ENCODE measurements at places on chromosomes 7 and 10.
A peak's percentile ranks its signal among the peaks of the same experiment; 100 is the strongest.

DNA sequence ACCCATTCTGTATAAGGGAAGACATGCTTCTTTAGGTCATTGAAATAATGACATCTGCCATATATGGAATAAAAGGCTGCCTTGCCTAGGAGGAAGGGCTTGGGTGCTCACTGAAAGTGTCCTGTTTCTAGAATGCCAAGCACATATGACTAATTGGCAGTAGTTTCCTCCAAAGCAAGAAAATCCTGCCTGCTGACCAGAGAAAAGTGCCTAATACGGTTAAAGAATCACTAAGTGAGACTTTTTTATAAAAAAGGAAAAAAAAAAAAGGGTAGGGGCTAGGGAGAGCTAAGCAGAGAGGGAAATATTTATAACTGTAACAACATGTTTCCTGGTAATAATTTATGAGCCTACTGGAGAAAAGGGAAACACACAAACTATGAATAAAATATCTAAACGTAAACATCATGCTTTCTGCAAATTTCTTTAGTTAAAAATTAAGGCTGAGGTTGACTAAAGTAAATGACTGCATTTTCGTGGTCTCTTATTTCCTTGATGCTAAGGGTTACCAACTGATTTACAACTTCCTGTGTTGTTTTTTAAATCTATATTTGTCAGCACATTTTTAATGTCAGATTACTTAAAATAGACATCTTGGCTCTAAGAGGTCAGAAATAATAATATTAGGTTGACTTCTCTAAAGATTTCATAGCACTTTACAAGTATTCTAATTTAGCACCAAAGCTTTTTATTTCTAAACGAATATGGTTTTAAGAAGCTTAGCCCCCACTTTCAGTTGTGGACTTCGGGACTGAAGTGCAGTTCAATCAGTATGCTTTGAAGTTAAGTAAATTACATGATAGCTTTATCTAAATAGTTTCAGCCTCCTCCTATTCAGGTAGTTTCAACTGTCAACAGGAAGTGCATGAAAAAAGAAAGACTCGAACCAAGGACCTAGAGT, 89.6 kb downstream of the CABCOCO1 start:
- DNase-seq, result no peak

DNA sequence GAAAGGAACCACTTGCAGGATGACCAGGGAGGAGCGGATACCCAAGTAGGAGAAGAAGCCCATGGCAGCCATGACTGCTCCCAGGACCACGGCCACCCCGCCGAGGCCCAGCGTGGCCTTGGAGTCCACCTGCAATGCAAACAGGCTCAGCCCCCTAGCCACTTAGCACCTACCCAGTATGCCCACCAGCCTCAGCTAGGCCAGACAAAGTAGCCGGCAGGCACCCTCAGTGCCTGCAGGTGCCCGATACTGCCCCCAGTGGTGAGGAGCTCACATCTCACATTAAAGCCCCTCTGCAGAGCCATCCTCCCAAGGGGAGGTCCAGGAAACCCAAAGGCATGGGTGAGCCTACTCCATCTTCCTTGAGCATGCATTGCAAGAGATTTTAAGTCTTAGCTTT, 6.6 kb downstream of the NPC1L1 start:
- DNase-seq, result peak; percentile 32

- DNase-seq, result no peak
Measured at GRCh38 chr7:37262181-37262580, 186.5 kb downstream of the ELMO1 start.

- no peak for DNase-seq
Measured at GRCh38 chr7:111639934-111640333, 77.6 kb upstream of the IMMP2L start.

GRCh38 chr10:59793919-59794318, 40.7 kb upstream of the MRLN start:
- DNase-seq, result no peak

- DNase-seq, result no peak
Measured at GRCh38 chr10:95391581-95392216, 100.9 kb upstream of the PDLIM1 start.

DNA sequence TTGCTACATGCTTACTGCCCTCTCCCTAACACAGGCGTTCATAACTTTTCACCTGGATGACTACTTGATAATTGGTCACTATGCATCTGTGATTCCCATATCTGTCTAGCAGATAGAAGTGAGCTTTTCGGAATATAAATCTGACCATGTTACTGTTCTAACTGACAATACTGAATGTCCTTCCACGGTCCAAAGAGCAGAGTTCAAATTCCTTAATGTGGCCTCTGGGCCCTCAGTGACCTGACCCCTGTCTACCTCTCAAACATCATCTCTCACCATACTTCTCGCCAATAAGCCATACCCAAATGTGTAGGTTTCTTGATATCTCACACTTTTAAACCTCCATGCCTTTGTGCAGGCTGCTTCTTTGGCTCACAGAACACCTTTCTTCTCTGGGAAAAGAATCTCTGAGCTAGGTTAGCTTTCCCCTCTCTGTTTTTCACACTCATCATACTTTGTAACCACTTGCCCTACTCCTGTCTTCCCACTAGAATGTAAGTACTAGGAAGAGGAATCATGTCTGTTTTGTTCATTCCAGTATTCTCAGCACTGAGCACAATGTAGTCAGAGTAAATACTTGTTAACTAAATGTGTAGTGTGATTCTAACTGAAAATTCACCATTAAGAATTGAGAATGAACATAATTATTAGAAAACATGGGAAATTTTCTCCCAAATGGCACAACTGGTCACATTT, 39.2 kb upstream of the LRRC17 start:
- DNase-seq, result no peak

DNA sequence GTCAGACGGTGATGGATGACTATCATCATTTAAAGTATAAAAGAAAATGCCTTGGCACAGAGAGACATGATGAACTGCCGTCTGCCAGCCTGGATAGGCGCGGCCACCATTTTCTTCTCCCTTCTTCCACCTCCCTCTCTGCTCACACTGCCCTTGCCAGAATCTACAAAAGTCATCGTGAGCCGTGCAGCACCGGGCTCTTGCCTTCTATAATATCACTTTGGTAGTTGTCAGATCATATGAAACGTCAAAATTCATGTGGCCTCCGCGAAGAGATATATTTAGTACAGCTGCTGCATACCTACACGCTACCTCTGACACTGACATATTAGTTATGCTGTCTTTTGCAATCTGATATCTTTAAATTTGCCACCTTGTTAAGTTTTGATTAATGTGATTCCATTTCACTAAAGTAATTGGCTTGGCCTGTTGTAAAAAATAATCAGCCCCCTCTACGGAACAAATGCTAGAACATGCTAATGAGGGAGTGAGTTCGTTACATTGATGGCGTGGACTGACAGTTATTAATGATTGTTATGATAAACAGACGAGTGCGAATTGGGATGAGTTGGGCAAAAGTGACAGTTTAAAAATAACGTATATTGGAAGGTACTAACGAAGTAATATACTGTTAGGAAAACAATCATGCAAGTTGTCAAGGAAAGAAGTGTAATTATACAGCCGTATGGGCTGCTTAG, 214.9 kb downstream of the LRMDA start:
- DNase-seq, result no peak

- no peak for DNase-seq
Measured at GRCh38 chr7:47807756-47808155, 140.5 kb downstream of the PKD1L1 start.

DNA sequence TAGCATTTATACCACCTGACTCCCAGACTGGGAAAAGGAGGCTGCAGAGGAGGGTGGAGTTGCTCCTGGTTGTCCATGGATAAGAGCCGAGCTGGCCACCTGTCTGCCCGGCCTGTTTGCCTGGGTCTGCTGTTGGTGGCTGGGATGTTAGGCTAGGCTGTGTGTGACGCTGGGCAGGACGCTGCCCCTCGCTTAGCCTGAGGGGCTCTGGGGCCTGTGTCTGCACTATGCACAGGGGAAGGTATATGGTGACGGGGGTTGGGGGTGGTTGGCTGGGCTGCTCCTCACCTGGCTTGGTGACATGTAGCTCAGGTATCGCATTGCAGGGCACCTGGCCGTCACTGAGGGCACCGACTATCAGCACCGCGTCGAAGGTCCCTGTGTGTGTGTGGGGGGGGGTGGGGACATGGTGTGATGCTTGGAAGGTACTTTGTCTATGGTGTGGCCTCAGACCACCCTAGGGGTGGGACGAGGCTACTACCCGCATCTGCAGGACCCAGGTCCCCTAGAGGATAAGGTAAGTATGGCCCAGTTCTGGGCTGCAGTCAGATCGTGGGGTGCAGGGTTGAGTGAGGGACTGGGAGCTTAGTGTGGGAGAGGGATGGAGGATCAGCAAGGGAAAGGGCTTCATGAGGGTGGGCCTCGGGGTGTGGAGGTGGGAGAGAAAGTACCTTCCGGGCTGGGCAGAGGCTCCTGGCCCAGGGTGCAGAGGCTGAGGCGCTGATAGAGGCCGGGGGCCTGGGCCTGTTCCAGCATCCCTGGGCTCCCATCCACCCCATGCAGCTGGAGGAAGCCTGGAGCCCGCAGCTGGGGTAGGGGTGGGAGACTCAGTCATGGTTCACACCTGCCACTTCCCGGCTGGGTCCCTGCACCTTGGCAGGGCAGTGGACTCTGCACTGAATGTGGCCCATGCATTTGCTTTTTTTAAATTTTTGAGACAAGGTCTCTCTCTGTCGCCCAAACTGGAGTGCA, 2.3 kb downstream of the METTL27 start:
- DNase-seq, result no peak

GRCh38 chr7:103391976-103392375, 44.5 kb downstream of the PSMC2 start:
- no peak for DNase-seq

GRCh38 chr10:59970396-59971368, 64.3 kb upstream of the CCDC6 start:
- no peak for DNase-seq

- no peak for DNase-seq
Measured at GRCh38 chr7:128137181-128137580, 103.9 kb upstream of the LEP start.

DNA sequence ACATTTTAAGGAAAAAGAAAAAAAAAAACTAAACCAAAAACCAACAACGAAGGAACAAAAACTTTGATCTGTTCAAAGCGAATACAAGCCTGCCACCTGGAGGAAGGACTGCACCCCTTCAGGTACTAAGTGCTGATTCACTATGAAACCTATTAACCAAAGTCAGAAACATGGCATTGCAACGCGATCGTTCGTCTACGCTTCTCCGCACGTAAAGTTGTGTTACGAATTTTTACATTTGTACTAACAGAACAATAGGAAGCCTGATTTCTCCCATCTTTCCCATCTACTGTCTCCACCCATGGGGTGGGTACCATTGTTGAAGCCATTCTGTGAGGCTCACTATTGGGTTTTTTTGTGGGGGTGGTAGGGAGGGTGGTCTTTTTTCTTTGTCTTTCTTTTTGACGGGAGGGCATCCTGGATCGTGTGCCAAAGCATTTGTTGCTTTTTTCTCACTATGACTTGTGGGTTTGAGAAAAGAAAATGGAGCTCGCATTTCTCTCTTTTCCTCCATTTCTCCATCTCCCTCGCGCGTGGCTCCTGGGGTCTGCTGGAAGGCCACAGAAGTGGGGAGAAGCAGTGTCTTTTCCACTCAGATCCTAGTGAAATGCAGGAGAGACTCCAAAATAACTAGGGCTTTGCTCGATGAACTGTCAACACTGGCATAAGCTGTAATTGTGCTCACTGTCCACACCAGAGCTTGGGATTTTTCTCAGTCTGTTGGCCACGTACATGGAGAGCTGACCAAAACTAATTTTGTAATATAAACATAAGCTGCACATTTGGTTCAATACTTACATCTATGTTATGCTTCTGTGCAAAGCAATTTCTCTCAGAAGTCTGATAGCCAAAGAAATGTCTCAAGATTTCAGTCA, 100.9 kb upstream of the YAE1 start:
- DNase-seq, result peak; percentile 71

DNA sequence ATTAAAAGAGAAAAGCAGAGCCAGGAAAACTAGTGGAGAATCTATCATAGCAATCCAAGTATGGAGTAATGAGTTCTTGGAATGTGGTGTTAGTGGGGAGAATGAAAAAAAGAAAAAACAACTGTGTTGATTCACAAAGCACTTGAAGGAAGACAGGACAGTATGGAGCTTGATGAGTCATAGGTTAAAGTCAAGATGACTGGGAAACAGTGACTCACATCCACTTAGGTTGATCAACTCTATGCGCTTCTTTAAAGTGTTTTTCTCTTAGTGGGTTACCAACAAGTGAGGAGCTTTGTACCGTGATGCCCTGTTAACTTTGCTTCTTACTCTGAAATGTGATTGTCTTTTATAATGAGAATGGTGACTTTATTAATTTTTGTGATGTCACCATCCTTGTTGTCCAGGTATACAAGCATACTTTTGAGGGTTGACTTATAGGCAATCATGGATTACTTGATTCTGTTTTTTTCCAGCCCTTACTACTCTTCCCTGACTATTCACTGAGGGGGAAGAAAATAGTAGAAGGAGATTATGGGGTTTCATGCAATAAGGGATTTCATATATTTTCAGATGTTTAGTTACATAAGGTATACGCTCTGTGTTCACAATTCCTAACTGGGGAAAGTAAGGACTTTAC, 32.1 kb upstream of the MDFIC start:
- no peak for DNase-seq

- DNase-seq, result peak; percentile 78
Measured at GRCh38 chr7:137592232-137592896, 248.8 kb upstream of the PTN start.

DNA sequence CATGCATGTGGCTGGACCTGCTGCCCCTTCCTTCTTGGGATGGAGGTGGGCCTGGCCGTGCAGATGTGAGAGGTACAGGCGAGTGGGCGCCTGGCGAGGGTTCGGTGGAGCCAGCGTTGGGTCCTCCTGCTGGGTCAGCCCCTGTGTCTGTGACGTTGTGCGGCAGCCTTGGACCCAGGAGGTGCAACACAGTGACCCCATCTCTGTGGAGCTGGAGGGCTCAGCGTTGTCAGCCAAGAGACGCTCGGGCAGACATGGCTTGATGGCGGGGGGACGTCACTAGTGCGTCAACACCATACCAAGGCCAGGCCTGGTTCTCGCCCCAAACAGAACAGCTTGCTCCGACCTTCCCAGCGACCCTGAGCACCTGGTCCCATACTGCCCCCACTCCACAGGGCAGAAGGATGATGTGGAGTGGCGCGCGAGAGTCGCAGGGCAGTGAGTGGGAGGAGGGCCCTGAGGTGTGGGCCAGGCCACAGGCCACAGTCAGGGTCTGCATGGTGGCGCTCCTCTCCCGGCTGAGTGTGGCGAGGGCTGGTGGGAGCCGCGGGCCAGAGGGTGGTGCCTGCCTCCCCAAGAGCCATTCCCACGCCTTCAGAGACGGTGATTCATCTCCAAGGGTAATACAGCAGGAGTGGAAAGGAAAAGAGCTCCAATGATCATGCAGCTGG, 184.4 kb downstream of the DNAJB6 start:
- no peak for DNase-seq

GRCh38 chr10:116521424-116522290, 24.1 kb upstream of the PNLIP start:
- peak; percentile 1 for DNase-seq

GRCh38 chr10:110808615-110809014, 63.1 kb upstream of the PDCD4 start:
- DNase-seq, result no peak

Data from NCI-H2081 (cell line).